ENCODE measurements at places on chromosomes 16 and 17.

GRCh38 chr17:72185564-72185963 lies 64.7 kb downstream of the SOX9 start:
- DNase-seq = no peak

DNA sequence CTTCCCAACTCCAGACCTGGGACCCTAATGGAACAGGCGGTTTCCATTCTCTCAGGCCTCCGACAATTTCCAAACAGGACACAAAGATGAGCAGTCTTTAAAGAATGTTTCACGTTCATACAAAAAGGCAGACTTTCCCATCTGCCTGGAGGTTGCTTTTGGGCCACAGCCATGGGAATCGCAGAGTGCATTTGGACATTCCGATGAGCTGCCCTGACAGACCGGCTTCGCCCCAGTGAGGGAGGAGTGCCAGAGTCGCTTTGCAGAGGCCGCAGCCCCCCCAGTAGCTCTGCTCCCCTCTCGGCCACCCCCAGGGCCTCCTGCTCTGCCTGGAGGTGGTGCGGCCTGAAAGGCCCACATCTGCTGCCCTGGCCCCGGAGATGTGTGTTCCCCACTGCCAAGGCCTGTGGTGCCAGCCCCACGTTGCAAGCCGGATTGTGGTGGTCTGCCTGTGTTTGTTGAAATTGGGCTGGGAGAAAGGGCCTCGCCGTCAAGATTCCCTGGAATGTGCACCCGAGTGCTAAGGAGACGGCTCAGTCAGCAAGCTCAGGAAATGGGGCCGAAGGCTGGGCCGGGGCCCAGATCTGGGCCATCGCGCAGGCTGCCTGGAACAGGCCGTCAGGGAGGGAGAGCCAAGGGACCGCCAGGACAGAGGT lies 89.8 kb downstream of the C16orf95 start:
- DNase-seq = no peak

- no peak for DNase-seq
Observed at GRCh38 chr17:21370430-21370829, 5.7 kb upstream of the KCNJ12 start.

- DNase-seq = no peak
Observed at GRCh38 chr17:81028506-81028858, 6.5 kb upstream of the BAIAP2 start.

GRCh38 chr16:66247516-66248481 lies 118.7 kb upstream of the CDH5 start:
- no peak for DNase-seq

DNA sequence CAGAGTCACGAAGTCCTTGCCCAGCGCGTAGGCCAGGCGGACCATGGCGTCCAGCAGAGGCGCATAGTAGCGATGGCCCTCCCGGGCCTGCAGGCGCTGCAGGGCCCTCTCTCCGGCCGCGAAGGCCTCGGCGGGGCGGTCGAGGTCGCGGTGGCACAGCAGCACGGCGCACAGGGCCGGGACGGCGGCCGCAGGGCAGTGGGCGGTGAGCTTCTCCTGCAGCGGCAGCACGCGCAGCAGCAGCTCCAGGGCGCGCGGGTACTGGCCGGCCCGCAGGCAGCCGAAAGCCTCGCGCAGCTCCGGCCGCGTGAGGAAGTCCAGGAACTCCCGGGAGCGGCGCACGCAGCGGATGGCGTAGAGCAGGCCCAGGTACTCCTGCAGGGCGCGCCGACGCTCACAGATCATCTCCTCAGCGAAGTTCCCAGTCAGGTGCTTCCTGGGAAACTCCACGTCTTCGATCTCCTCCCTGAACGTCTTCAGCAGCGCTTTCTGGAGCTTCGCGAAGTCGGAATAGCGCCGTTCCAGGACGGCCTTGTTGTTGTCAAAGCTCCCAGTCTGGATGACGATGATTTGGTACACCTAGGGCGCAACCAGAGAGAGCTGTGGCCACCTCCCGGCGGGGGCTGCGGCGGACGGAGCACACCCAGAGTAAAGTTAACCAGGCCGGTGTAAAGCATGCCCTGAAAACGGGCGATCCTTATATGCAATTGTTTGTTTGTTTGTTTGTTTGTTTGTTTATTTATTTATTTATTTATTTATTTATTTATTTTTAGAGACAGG lies 7.4 kb downstream of the SNX20 start:
- no peak for DNase-seq

DNA sequence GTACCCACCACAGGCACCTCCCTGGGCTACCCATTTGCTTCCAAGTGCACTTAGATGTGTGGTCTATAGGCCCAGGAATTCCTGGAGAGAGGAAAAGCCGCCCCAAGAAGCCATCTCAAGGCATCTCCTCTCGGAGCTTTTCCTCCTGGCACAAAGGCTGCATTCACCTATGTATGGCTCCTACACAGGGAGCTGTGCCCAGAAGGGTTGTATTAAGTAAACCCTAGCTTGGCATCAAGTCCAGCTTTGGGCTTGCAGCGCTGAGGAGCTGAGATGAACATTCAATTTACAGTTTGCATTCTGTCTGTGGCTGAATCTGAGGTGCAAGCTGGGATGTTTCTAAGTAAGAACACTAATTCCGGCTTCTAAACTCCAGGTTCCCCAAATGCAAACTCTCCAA lies 81.3 kb downstream of the CDYL2 start:
- no peak for DNase-seq

GRCh38 chr16:22871861-22872260 lies 57.9 kb downstream of the HS3ST2 start:
- no peak for DNase-seq

DNA sequence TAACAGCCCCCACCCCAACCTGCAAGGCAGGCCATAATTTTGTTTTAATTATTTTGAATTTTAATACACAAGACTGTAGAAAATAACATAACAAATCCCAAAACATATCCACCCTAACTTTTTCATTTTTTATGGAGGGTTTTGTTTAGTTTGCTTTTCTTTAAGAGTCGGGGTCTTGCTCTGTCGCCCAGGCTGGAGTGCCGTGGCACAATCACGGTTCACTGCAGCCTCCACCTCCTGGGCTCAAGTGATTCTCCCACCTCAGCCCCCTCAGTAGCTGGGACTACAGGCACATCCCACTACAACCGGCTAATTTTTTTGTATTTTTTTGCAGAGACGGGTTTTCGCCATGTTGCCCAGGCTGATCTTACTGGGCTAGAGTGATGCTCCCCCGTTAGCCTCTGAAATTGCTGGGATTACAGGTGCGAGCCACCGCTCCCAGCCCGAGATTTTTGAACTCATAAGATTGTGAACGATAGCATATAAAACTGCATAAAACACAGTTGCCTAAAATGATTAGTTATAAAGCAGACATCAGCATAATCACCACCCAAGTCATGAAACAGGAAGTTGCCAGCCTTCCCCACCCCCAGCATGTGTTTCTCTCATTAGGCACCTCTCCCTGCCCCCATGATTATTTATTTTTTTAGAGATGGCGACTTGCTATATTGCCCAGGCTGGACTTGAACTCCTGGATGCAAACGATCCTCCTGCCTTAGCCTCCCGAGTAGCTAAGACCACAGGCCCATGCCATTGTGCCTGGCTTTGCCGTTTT lies 13.6 kb upstream of the DOC2B start:
- DNase-seq = no peak

DNA sequence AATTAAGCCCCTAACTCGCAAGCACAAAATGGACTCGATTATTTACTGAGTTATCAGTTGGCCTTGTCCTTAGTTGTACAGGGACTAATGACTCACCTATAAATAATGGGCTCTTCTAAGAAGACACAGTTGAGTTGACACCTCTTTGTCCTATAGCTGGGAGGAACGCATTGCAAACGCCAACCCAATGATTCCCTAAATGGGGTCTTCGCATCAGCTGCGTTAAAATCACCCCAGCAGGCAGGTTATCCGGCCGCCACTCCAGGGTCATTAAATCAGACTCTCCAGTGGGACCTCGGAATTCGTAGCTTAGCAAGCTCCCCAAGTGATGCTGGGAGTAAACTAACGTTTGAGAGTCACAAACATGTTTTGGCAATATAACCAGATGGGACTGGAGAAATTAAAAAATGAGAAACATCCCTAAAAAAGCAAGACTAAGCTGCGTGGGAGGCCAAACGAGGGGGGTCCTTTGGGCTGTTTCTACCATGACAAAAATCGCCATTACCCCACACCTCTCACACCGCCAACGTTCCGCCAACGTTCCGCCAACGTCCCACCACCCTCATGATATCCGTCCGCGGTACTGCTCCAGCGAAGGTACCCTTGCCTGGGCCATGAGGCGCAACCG lies 932 bp upstream of the NFE2L1 start:
- no peak for DNase-seq

- no peak for DNase-seq
Observed at GRCh38 chr16:68992521-68992920, 112.9 kb upstream of the HAS3 start.

DNA sequence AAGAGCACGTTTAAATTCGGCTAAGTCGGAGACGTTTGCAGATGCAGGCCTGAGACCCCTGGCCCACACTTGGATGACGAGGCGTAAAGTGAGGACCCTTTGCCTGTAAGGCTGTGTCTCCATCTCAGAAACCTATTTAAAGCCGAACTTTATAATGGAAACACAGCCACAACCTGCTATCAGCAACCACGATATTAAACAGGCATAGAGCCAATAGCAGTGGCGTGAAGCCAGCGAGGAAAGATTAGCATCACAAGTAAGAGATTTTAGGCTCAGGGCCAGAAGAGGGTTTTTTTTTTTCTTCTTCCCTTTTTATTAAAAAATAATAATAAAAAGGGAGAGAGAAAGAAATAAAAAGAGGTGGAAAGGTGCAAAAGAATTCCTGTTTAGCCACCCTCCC lies 111.3 kb upstream of the NOL11 start:
- no peak for DNase-seq
